GM10248 (cell line): ENCODE measurements at places on chromosomes 7 and 10.
A peak's percentile ranks its signal among the peaks of the same experiment; 100 is the strongest.

DNA sequence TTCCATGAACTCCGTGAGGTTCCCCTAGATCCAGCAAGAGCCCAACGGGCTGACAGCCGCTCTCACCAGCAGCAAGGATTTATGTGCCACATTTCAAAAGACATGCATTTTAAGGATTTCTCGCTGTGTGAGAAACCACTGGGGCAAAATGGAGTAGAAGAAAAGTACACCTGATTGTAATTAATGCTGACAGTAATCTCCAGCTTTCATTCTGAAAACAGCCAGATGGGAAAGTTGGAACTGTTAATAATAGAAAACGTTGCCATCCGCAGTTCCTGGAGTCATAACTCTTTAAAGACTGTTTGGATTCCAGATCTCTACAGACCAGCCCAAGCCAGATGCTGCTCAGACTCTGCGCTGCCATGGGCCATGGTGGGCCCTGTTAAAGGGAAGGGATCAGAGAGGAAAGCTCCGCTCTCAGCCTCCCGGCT is 216.9 kb upstream of the GLI3 start:
- DNase-seq, result no peak

- no peak for DNase-seq
These were observed 243.9 kb downstream of the ZMYND11 start for GRCh38 chr10:378930-379704.

DNA sequence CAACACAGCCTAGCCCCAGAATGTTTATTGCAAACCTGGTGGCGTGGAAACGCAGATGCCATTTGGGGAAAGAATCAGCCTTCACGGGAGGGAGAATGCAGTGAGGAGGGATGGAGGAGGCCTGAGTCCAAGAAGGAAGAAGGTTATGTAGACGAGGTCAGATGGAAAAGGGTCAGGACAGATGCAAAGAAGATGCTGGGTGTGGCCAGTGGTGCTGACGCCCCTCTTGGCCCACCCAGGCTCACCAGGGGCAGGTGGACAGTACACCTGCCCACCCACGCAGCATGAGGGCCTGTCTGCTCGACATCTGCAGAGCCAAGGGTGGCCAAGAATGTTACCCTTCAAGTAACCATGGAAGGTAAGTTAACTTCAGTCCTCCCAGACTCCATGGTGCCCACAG is 40.5 kb downstream of the OAT start:
- no peak for DNase-seq

GRCh38 chr10:59175538-59176240 is 754 bp upstream of the PHYHIPL start:
- DNase-seq, result peak; percentile 13

DNA sequence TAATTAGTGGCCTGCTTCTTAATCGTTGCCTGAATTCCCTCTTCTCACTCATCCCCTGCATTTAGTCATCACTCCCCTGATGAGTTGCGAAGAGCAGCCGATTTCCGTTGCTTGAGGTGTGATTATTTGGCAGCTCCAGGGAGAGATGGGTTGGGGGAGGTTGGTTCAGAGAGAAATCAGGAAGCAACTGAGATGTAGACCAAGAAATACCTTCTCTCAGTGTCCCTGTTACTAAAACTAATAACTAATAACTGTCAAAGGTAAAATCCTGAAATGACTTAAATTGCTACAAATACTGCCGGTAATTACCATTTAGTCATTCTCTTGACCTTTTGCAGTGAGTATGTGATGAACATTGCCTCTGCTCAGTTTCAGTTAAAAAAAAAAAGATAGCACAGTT is 76.9 kb downstream of the ELMO1 start:
- no peak for DNase-seq

- DNase-seq, result no peak
These were observed 424.0 kb downstream of the EXOC4 start for GRCh38 chr7:133676805-133677370.

DNA sequence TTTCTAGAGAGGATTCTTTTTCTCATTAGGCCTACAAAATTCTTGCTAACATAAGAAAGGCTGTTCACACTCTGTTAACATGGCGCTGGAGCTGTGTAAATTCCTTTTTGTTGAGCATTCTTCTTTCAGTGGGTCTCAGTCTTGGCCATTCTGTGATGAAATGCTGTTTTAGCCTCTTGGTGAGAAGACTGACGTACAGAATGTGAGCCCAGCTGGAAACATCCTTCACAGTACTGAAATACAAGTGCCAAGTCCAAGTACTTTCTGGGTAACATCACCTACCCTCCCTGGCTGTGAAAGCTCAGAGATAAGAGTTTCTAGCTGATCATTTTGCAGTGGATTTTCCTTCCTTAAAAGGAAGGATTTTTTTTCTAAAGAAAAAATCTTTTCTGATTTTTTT is 231.8 kb downstream of the AHR start:
- DNase-seq, result no peak

- DNase-seq, result peak; percentile 54
These were observed 136.0 kb downstream of the KIF20B start for GRCh38 chr10:89837165-89838043.

- DNase-seq, result no peak
These were observed 30.4 kb downstream of the LAMB4 start for GRCh38 chr7:108099713-108100112.

DNA sequence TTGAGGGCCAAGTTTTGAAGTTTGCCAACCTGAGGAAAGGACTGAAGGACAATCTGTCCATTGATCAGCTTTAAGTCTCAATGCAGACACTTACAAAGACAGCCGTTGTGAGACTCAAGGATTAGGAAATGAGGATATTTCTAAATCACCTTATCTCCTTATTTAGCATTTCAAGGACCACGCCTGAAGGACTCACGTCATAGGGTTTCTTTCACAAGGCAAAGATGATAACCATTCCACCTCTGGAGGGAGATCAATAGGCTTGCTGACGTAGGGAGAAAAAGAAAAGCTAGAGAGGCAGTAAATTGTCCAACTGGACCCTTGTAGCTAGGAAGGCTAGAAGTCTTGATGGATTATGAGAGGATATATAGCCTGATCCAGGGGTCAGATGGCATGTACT is 3.3 kb upstream of the ASB4 start:
- no peak for DNase-seq

GRCh38 chr10:5618829-5619228 is 47.6 kb downstream of the ASB13 start:
- no peak for DNase-seq

DNA sequence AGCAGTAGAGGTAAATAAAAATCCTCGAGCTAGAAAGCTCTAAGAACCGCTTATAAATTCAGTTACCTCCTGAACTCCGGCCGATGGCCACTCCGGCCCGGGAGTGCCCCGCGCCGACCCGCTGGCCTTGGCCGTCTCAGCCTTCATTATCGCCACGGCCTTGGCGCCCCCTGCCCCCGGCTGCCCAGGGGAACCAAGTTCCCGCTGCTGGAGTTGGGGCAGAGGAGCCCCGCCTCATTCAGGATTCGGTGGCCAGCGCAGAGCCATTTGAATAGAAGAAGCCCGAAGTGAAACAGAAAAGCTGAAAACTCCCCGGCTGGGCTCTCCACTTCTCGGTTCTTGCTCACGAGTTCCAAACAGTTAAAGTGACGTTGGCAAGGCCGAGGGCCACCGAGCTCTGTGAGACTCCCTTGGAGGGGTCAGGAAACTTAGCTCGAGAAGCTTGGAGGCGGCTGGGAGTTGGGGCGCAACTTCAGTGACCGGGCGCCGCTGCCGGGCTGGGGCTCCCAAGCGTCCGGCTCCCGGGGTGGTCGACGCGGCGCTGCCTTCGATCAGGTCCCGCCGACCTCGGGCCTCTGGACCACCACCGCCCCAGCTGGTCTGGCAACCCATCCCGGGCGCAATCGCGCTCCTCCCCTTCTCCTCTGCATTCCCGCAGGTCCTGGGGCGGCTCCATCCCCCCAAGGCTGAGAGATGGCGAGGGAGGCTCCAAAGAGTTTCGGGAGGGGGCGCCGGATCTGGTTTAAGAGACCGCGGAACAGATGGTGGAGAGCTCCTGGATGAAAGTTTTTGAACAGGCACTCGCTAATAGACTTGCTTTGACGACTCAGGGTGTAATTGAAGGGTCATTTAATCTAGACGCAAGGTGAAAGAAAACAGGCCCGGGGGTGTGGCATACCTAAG is 5.8 kb upstream of the FEZF1 start:
- DNase-seq, result peak; percentile 22

GRCh38 chr10:89861584-89862301 is 160.4 kb downstream of the KIF20B start:
- DNase-seq, result no peak

- DNase-seq, result no peak
These were observed 299.7 kb upstream of the CSTF2T start for GRCh38 chr10:51999096-51999495.

GRCh38 chr10:119546009-119546408 is 3.5 kb upstream of the RGS10 start:
- DNase-seq, result no peak

DNA sequence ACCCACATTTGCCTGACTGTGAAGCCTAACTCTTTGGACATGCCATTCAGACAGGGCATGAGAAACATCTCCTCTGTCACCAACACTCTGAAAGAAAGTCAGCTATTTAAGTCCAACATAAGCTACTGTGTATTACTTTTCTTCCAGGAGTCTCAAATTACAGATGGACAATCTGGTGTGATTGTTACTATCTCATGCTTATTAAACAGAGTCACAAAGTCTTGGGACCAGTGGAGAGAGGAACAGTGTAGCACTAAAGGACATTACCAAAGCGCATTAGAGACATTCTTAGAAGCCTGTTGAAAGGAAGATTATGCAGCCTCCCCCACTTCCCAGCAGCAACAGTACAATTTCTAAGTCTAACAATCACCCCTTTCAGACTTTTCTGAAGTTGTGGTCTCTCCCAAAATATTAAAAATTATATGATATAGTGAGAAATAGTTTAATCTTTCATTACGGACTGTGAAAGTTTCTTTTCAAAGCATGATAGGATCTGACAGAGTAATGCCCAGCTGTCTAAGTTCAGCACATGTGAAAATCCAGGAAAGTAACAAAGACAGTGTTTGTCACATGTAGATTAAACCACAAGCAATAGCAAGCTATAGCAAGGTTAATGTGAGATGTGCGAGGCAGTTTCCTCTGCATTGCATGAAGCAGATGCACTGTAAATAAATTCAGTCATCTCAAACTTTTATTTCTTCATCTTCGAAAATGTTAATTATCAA is 280.9 kb upstream of the FZD8 start:
- DNase-seq, result no peak

- no peak for DNase-seq
These were observed 73.2 kb downstream of the SPDYE5 start for GRCh38 chr7:75565132-75565837.

GRCh38 chr10:42934842-42935241 is 142.0 kb upstream of the RET start:
- DNase-seq, result no peak

DNA sequence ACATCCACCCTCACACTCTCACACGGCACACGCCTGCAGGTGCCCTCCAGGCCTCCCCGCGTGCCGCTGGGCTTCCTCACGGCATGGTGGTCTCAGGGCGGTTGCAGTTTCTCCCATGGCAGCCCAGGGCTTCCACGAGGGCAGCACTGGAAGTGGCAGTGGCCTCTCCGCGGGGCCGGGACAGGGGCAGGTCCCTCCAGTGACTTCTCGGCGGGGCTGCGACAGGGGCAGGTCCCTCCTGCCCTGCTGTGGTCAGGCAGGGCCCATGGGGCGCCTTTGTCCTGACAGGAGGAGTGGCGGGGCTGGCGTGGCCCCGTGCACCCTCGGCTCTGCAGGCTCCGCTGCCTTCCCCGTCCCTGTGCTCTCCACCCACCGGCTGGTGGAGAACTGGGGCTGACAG is 19.0 kb downstream of the PWWP2B start:
- no peak for DNase-seq

DNA sequence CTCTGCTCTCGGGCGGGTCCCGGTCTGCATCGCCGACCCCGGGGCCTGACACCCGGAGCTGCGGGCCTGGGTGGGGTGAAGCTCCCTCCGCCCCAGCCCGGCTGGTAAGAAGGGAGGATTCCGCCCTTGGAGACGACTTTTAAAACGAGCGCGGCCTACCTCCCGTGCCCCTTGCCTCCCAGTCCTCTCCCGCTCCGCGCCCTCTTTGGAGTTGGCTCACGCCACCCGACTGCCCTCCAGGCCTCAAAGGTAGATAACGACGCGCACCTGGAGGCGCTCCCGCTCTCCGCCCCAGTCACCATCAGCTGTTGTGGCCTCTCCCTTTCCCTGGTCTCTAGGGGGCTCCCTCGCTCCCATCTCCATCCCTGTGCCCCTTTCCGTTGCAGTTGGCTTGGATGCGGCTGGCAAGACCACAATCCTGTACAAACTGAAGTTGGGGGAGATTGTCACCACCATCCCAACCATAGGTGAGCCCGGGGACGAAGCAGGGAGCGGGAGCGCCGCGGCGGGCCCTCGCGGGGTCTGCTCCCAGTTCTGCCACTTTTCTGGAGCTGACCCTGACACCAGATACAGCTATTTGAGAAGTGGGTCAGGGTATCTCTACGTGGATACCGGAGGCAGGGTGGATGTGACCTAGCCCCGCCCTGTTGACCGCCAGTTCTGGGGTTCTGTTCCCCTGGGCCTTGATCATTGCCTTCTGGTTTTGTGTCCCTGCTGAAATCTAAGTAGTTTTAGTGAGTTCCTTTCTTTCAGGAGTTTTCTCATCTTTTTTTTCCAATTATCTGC is 679 bp downstream of the ARF5 start:
- DNase-seq, result peak; percentile 65

DNA sequence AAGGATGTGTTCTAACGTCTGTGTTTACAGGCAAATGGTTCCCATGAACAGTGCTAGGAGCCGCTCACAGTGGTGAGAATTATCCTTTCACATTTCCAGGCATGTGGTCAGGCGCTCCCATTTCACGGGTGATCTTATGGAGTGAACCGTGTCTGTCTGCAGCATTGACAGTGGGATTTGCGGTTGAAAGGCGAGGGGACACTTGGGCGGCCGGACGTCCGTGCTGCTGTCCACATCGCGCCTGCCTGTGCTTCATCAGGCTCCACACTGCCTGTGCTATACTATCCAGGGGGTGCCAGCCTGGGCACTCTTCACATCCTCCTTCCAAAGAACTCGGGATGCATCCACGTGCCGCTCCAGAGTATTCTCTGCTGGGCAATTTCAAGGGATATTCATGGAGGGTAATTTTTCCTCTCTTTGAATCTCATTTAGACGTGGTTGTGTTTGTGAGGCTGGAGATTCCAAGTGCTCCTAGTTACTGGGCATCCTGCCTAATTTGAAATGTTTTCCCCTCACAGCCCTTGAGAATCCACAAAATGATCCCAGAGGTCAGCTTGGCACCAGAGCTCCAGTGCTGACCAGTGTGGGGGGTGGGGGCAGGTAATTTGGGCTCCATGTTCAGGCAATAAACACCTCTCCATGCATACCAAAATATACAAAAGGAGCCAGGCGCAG is 61.9 kb upstream of the EBF3 start:
- no peak for DNase-seq

DNA sequence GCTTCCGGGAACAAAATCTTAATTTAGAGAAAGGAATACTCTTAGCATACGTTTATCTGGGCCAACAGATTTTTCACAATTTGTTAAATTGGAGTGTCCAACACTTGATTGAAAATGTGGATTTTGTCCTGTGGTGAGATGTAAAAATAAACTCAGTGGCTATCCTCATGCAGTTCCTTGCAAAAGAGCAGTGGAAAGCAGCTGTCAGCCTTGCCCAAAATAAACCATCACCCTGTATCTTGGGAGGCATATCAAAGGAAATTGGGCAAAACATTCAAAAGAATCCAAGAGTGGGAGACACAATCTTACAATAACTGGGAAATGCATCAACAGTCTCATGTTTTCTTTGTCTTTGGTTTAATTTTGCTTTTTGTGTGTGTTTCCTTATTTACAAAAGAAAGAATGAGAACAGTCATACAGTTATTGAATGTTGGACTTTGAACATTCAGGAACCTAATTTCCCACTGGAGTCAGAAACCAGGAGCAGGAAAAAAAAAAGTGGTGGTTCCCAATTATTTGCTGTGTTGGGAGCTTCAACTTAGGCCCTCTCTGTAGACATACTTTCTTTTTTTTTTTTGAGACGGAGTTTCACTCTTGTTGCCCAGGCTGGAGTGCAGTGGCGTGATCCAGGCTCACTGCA is 44.4 kb upstream of the DGKI start:
- no peak for DNase-seq
